ENCODE measurements at places on chromosomes 6 and 20.

DNA sequence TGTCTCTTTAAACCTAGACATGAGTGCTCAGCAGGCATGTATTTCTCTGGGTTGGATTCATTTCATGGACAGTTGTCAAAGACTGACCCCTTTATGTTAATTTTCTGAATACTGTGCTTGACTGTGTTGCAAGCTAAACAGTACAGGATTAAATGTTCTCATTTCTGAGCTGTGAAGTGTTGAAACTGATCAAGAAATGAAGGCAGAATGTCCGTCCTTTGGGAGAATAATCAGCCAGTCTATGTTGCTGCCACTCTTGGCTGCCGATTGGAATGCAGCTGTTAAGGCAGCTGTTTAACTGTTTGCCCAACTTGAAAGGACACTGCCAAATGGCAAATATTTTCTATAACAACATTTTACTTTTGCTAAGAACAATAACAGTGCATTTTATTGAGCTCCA is 87.3 kb downstream of the CEP57L1 start:
- no peak for DNase-seq

DNA sequence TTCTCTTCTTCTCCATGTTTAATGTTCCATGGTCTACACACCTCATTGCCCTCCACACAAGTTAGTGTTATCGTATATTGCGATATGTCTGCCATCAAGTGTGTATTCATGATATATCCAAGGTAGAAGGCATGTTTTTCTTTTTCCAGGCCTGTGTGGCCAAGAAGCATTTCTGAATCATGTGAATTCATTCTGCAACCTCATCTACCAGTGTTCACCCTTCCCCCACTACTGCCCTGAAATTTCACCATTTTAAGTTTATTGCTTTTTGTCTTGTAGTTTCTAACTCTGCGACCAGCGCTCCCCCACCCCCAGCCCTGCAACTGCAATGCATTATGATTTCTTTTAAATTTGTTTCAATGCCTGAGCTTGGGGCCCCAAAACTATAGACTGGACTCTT is 618.0 kb upstream of the FLRT3 start:
- no peak for DNase-seq

- DNase-seq: no peak
Measured at GRCh38 chr6:84258866-84259265, 31.4 kb upstream of the CEP162 start.

- peak; percentile 13 for DNase-seq
Measured at GRCh38 chr6:105493736-105494135, 90.9 kb upstream of the PREP start.

DNA sequence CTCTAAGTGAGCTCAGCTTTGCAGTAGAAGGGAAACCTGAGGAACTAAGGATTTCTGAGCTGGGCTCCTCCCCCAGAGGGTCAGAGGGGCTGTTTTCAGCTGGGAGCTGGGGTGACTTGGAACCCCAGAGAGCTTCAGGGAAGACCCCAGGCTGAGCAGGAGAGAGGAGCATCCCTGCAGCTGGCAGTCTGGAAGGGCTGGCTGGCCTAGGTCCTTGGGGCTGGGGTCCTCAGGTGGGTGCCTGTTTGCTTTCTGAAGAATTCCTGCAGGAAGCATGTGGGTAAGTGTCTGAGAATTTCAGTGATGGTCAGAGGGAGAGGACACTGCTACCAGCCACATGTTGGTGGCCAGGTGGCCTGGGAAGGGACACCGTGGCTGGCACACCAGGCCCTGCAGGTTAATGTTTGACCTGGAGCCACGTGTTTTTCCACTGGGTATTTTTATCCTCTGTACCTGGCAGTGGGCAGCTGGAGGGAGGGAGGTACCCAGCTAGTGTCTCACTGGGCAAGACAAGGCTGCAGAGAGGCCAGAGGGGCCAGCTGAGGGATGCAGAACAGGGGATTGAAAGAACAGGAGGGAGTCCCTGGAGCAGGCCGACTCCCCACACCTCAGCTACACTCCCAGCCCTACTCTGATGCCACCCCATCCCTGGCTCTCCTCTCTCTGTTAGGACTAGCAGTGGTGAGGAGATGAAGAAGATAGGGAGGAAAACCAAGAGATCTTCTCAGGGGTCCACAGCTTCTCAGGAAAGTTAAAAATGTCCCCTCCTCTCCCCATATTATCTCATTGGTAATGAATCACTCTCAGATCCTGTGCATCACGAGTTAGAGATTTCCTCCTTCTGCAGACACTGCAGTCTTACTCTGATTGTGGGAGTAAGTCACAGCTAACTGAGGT is 143.6 kb downstream of the VEGFA start:
- no peak for DNase-seq

DNA sequence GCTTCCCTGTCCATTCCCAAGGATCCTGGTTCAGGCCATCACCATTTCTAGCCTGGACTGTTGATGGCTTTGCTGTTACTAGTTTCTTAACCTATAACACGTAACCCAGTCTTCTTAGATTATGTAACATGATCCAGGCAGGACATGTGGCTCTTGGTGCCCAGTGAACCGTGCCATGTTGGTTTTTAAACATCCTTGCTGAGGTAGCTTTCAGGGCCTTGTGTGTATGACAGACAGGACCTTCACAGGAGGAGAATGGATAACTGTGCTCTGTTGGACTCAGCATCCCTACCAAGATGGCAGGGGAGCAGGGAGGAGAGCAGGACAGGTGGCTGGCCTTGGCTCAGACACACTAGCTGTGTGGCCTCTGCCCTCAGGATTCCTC is 46.8 kb downstream of the PANK2 start:
- no peak for DNase-seq

- DNase-seq: no peak
Measured at GRCh38 chr20:11271920-11272594, 598.3 kb upstream of the JAG1 start.

- DNase-seq: no peak
Measured at GRCh38 chr6:149012040-149012545, 265.3 kb downstream of the UST start.

DNA sequence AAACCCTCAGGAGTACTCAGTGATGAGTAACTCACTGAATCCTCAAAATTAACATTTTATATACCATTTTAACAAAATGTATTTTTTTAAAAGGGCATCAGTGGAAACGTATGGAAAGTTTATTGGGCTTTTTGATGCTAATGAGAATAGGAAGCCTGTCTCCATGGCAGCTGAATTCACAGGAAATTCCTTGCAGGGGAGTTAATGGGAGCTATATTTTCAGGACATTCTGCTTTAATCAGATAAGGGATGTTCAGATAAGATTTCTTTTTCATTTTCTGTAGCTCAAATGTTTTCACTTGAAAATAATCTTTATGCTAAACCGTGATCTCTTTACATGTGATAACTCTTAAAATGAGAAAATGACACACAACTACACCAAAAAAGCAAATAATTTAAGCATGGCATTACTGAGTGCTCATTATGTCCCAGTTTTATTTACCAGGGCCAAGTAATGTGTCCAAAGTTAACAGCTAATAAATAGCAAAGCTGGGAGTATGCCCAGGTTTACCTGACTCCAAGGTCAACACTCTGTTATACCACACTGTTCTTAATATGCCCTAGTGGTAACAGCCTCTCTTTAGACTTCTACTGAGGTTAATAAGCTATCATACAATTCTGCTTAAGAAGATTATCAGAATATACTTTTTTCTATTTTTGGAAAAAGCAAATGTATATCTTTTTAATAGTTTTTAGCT is 348.1 kb downstream of the GRIK2 start:
- DNase-seq: no peak

GRCh38 chr6:128074567-128074966 is 173.7 kb upstream of the THEMIS start:
- DNase-seq: no peak

GRCh38 chr6:23712756-23713155 is 413.3 kb upstream of the NRSN1 start:
- DNase-seq: no peak
